ENCODE measurements at places on chromosomes 13 and 19. TPM values are rescaled to one million over a fixed set of nuclear protein-coding genes. Genes with fewer than 3 reads are reported as not detected.
A peak's percentile ranks its signal among the peaks of the same experiment; 100 is the strongest.

Gene LMTK3
- 13.9 TPM for total RNA-seq

Gene NLRP9
- total RNA-seq = not detected

Gene SMIM17
- total RNA-seq = not detected

- no peak for DNase-seq
- no peak overlapping the region for H3K27ac ChIP-seq
- H3K4me3 ChIP-seq = no peak overlapping the region
- H3K36me3 ChIP-seq = no peaks in the 10 kb centered on the region
- no peaks in the 10 kb centered on the region for H3K4me1 ChIP-seq
- H3K27me3 ChIP-seq = peaks cover 96% of the 10 kb centered on the region
Observed at GRCh38 chr13:25881971-25882451, 169.8 kb downstream of the SHISA2 start.

DNA sequence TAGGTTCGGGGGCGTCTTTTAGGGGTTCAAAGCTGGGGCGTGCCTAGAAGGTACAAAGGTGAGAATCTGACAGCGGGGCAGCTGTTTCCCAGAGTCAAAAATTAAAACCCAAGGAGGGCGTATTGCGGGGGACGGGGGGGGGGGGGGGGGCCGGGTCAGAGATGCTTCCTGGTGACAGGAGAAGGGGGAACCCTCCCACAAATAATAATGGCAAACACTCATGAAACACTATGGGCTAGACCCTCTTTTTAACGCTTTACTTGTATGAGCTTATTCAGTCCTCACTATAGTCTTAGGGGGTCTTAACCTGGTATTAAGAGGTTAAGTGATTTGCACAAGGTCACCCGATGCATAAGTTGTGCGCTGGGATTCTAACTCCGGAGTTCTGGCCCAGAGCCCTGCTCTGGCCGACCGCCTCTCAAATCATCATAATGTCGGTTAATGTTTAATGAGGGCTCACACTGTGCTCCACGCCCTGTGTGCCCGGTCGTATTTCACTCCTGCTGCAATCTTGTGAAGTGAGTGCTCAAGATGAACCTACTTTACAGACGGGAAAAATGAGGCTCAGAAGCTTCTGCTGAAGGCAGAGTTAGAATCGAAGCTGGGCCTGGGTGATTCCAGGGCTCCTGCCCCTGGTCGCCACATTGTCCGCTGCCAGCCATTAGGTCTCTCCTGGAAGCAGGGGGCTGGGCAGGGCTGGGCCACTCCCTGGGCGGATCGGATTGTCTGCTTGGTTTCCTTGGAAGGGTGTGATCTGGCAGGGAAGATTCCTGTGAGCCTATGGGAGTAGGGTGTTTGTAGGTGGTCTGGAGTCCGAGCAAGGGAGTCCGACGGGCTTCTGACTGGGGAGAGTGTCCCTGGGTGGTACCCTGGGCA lies 964 bp downstream of the PAK4 start:
- H3K4me1 ChIP-seq = peaks cover 9% of the 10 kb centered on the region
- no peak overlapping the region for H3K27ac ChIP-seq
- H3K4me3 ChIP-seq = peak overlapping the region; percentile 80
- H3K36me3 ChIP-seq = no peaks in the 10 kb centered on the region
- H3K27me3 ChIP-seq = no peaks in the 10 kb centered on the region

Data from PC-9 (cell line).